GOT3 (cell line): ENCODE measurements at places on chromosomes 3 and 15.

- DNase-seq: no peak
These were observed 502.6 kb upstream of the CBLB start for GRCh38 chr3:106371221-106371970.

DNA sequence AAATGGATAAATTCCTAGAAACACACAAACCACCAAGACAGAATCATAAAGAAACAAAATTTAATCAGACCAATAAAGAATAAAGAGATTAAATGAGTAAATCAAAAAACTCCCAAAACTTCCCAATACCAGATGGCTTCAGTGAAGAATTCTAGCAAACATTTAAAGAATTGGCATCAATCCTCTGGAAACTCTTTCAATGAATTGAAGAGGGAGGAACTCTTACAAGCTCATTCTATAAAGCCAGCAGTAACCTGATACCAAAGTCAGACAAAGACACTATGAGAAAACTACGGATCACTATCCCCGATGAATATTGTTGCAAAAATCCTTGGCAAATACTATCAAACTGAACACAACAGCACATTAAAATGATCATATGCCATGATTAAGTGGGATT lies 81.9 kb upstream of the SLCO2A1 start:
- no peak for DNase-seq

GRCh38 chr3:188002626-188003138 lies 151.3 kb upstream of the LPP start:
- DNase-seq: no peak

DNA sequence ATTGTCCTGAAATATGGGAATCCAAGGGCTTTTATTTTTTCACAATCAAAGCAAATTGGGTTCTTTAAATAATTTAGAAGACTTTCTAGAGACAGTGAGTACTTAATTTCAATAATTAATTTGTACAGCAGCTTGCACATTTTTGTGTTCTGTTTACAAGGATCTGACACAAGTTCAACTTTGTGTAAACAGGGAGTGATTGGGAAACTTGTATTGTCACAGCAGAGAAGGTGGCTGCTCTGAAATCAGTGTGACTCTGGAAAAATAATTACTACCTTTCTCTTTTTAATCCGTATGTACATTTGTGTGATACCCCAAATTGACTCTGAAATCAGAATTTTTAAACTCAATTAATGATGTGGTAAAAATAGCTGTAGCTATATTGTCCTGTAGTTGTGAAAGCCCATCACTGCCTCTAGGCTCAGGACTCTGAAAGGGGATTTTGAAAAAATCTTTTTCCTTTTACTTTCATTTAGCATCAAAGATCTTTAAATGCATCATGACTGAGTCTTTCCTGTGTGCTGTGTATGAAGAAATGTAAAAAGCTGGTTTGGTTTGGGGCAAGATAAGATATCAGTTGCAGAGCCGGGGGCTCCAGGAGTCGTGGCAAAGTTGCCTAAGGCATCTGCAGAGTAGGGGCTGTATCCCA lies 45.1 kb downstream of the MFSD1 start:
- DNase-seq: no peak

- DNase-seq: no peak
These were observed 52.2 kb upstream of the HEG1 start for GRCh38 chr3:125107861-125108567.

DNA sequence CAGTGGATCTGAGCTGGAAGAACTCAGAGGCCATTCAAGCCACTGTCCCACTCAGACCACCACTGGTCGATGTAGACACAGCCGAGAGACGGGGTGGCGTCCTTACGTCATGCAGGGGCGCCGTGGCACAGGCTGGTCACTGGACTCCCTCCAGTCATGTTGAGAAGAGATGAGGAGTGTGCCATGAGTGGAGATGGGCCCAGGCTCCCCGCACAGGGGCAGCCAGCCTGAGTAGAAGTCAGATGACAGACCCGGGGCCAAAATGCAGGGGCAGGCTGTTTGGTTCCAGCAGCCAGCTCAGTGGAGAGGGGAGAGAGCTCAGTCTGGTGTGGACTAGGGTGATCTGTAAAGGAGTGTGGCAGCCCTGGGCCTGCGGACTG lies 33.4 kb upstream of the KIF23 start:
- DNase-seq: no peak

- no peak for DNase-seq
These were observed 14.1 kb upstream of the CXCR6 start for GRCh38 chr3:45929042-45929679.

- DNase-seq: no peak
These were observed 6.7 kb downstream of the LPCAT4 start for GRCh38 chr15:34360298-34360697.

DNA sequence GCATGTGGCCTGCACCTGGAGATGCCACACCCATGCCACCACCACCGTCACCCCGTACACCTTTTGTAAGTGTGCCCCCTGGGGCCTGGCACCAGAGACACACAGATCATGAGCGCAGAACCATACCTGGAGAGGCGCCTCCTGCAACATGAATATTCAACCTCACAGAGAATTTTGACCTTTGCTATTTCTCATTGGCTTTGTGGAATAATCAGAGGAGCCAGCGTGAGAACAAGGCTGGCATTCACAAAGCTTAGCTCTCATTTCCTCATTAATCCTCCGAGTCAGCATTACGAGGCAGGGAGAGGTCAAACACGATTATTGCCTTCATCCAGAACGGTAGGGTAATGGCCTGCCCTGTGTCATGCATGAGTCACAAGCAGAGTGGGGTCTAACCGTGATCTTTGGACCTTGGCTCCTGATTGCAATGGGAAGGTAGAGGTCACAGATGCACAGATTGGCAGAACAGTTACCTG lies 73.0 kb upstream of the POMGNT2 start:
- no peak for DNase-seq

DNA sequence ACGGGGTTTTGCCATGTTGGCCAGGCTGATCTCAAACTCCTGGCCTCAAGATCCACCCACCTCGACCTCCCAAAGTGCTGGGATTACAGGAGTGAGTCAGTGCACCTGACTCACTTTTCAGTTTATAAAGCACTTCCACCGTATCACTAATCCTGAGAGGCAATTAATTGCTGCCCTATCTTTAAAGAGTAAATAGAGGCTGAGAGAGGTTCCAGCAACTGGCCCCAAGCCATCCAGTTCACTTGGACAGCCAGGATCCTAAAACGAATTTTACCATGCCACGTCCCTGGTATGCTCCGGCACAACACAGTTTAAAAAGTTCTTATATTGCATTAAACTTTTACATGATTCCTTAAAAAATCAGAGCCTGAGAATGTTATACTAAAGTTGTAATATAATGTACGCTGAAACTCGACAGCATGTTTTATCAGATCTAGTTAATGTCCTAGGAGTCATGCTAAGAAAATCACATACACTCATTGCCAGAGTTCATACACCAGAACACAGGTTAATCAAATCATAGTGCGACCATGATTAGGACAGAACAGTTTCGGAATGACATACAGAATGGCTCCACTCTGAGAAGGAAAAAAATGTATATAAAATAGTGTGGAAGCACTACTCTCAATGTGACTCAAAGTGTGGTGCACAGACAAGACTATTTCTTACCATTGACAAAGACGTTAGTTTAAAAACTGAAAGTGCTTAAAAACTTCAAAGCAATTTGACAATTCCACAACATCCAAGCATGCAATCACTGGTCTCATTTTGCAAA lies 125.4 kb downstream of the ULK4 start:
- DNase-seq: no peak

- DNase-seq: no peak
These were observed 985.7 kb downstream of the TUSC7 start for GRCh38 chr3:117695321-117695720.

- no peak for DNase-seq
These were observed 98.1 kb upstream of the GBE1 start for GRCh38 chr3:81859524-81859923.

DNA sequence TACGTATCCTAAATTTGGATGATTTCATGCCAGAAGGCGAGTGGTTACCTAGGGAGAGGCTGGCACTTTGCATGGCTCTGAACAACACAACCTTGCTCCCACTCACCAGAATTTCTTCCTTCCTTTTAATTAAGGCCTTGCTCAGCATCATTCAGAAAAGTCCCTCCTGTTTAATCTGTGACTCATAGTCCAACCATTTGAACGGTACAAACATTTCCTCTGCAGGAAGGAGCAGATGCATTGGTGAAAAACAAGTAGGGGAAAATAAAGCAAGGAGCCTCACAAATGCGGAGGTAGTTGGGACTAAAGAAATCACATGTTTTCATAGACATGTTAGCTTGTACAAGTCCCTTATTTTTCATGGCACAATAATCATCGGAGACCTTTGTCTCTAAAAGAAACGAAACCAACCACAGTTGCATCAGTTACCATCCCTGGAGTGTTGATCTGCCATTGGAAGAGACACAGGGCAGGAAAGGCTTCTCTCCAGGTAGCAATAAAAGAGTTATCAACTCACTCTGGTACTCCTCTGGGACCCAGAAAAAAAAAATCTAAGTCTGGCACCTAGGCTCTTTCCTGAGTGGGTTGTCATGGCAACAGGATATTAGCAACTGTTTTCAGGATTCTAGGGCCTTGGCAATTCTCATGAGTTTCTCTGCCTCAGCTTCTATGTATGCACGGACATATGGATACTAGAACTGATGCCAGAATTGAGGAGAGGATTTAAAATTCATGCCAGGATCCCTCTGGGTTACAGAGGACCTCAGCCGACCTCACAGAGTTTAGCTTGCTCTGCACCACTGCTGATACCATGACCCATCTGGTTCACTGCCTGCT lies 255.4 kb upstream of the ARPP21 start:
- no peak for DNase-seq

DNA sequence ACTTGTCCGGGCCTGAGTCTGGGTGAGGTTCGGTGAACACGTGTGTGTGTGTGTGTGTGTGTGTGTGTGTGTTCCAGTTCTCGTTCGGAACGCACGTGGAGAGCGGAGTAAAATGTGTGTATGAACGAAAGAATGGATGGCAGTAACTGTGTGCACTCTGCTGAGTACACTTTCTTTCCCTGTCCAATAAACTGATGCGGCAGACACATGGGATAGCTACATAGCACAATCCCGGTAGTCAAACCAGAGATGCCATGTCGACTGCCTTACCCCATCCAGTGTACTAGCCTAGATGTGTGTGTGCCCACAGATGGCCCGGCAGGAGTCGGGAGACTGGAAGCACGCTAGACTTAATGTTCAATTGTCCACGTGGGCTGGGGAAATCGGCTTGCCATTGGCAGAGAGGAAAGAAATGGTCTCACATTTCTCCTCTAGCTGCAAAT lies 507 bp upstream of the GOLIM4 start:
- peak; percentile 76 for DNase-seq

DNA sequence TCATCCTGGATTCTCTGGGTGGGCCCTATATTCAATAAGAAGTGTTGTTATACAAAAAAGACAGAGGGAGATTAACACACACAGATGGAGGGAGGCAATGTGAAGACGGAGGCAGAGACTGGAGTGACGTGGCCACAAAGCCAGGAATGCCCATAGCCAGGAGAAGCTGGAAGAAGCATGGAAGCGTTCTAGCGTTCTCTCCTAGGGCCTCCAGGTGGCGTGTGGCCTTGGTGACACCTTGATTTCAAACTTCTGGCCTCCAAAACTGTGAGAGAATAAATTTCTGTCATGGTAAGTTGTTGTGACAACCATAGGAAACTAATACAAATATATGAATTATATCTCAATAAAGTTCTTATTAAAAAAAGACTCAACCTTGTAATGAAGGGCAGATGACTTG lies 21.3 kb downstream of the THBS1 start:
- DNase-seq: no peak

- no peak for DNase-seq
These were observed 9.6 kb upstream of the FAM174B start for GRCh38 chr15:92665100-92665555.

DNA sequence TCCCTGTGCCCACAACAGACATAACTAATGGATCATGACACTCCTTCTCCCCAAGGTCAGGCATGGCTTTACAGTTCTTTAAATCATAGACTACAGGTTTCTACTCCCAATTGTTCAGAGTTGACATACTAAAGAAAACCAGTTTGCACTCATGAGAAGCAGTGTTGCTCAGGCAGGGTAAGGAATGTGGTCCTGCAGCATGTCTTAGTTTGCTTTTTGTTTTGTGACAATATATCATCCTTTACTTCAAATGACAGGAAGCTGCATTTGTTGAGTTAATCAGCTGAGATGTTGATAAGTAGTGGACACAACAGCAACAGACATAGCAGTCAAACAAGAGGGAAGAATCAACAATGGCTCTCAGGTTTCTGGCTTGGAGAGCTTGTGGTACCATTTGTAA lies 267.5 kb downstream of the SLCO3A1 start:
- DNase-seq: no peak

DNA sequence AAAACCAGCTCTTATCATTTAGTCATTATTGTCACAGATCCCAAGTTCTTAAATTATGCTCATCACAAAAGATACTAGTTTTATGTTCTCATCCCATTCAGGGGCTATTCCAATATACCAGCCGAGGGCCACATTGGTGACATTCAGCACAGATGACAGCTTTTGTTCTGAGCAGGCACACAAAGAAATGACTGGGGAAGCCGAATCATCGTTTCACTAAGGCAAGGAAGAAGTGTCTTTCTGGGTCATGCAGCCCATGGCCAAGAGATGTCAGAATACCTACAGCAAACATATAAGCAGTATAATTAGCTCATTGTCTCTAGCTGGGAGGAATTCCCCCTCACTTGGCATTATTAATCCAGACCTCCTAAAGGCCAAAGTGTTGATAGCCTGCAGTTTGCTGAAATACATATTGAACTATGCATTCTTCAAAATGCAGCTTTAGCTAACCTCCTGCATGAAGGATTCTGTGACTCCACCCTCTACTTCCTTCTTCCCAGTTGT lies 100.2 kb downstream of the CNTN4 start:
- no peak for DNase-seq

DNA sequence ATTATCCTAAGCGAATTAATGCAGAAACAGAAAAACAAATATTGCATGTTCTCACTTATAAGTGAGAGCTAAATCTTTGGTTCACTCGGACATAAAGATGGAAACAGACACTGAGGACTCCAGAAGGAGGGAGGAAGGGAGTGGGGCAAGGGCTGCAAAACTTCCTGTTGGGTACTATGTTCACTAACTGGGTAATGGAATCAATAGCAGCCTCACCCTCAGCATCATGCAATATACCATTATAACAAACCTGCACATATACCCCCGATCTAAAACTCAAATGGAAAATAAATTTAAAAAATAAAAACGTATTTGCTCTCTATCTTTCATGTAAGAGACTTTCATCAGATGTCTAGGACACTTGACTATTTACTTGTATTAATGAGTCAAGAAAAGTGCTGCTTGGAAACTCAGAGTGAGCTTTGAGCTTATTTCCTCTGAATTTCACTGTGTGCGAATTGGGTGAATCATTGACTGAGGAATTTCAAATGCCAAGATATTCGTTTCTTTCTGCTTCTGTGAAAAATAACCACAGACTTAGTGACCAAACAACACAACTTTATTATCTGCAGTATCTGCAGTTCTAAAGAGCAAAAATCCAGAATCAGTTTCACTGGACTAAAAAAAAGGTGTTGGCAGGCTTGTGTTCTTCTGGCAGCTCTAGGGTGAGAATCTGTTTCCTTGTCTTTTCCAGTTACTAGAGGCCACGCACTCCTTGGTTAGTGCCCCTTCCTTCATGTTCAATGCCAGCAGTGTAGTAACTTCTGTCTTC lies 18.4 kb downstream of the TM4SF18 start:
- no peak for DNase-seq

GRCh38 chr15:28125673-28126651 lies 26.8 kb upstream of the OCA2 start:
- DNase-seq: no peak
